ENCODE measurements at places on chromosomes 2 and 18.

DNA sequence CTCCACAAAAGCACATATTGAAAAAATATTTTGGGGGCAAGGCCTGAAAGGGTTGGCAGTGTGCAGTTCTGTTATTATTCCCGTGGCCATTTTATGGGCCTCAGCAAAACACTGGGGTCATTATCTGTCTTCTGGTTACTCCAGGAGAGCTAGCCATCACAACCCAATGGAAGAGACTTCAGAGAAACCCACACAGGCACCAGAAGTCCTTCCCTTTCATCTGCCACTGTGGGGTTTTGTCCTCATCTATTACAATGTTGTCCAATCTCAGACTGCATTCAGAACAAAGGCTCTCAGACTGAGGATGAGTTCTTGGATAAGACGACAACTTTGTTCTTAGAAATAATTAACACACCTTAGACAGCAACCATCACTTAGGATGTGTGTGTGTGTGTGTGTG lies 98.4 kb downstream of the PIEZO2 start:
- DNase-seq, result no peak
- H3K27ac ChIP-seq, result no peak overlapping the region
- no peaks in the 10 kb centered on the region for H3K27me3 ChIP-seq
- H3K4me3 ChIP-seq, result no peak overlapping the region

GRCh38 chr2:146240391-146240790 lies 1604.4 kb upstream of the ACVR2A start:
- H3K36me3 ChIP-seq, result no peaks in the 10 kb centered on the region
- no peak overlapping the region for H3K4me3 ChIP-seq
- H3K27me3 ChIP-seq, result no peaks in the 10 kb centered on the region
- no peak overlapping the region for H3K27ac ChIP-seq
- no peak for DNase-seq

GRCh38 chr2:172088245-172089004 lies 3.1 kb downstream of the DLX1 start:
- H3K27ac ChIP-seq, result no peak overlapping the region
- H3K27me3 ChIP-seq, result peaks cover 91% of the 10 kb centered on the region
- H3K4me3 ChIP-seq, result no peak overlapping the region
- peaks cover 13% of the 10 kb centered on the region for H3K4me1 ChIP-seq
- DNase-seq, result no peak

DNA sequence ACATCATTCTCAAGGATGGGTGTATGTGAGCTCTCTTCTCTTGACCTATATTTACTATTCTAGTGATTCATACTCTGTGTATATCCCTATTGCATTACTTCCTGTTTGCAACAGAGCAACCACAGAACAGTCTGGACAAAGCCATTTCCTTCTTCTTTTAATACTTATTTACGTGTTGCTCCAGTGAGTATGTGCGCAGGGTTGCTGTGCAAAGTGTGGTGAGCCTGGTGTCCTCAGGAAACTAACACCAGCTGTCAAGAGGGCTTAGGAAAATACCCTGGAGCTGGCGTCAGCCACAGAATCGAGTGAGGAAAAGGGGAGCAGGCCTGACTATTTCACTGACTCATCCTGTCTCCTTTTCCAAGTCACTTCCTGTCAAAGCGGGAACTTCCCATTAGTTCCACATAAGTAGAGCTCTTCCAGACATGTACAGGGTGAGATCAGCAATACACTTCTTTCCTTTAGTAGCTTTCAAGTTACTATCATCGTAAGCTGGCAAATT lies 214.1 kb upstream of the COPS8 start:
- no peak overlapping the region for H3K27ac ChIP-seq
- no peaks in the 10 kb centered on the region for H3K4me1 ChIP-seq
- H3K4me3 ChIP-seq, result no peak overlapping the region
- H3K27me3 ChIP-seq, result no peaks in the 10 kb centered on the region

GRCh38 chr18:62018759-62019041 lies 125.9 kb upstream of the RNF152 start:
- DNase-seq, result no peak
- H3K4me3 ChIP-seq, result no peak overlapping the region
- H3K27ac ChIP-seq, result peak overlapping the region; percentile 72
- H3K27me3 ChIP-seq, result no peaks in the 10 kb centered on the region
- no peaks in the 10 kb centered on the region for H3K36me3 ChIP-seq

DNA sequence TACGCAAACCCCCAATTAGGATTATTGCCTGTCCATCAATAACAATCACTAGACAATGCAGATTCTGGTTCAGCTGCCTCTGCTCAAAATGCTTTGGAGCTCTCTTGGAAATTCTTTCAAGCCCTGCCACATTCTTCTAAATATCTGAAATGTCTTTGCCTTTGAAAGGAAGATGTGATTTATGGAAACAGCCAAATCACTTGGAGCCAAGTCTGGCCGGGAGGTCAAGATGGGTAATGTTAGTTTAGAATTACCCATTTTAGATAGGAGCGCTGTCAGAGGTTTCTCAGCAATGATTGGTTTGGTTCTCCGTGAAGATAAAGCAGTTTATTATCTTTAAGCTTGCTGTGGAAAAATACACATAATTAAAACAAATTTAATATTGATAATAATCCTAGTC lies 306.7 kb downstream of the SETBP1 start:
- no peaks in the 10 kb centered on the region for H3K27me3 ChIP-seq
- no peaks in the 10 kb centered on the region for H3K4me1 ChIP-seq
- H3K27ac ChIP-seq, result no peak overlapping the region
- H3K4me3 ChIP-seq, result no peak overlapping the region
- H3K36me3 ChIP-seq, result no peaks in the 10 kb centered on the region

DNA sequence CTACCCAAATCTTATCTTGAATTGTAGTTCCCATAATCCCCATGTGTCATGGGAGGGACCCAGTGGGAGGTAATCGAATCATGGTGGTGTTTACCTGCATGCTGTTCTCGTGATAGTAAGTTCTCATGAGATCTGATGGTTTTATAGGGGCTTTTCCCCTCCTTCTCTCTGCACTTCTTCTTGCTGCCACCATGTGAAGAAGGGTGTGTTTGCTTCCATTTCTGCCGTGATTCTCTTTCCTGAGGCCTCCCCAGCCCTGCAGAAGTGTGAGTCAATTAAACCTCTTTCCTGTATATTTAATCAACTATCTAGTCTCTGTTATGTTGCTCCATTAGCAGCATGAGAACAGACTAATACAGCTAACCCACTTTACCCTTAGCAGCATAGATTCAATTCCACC lies 37.6 kb downstream of the CDC42EP3 start:
- no peak overlapping the region for H3K4me3 ChIP-seq
- no peak for DNase-seq
- H3K4me1 ChIP-seq, result peaks cover 9% of the 10 kb centered on the region

DNA sequence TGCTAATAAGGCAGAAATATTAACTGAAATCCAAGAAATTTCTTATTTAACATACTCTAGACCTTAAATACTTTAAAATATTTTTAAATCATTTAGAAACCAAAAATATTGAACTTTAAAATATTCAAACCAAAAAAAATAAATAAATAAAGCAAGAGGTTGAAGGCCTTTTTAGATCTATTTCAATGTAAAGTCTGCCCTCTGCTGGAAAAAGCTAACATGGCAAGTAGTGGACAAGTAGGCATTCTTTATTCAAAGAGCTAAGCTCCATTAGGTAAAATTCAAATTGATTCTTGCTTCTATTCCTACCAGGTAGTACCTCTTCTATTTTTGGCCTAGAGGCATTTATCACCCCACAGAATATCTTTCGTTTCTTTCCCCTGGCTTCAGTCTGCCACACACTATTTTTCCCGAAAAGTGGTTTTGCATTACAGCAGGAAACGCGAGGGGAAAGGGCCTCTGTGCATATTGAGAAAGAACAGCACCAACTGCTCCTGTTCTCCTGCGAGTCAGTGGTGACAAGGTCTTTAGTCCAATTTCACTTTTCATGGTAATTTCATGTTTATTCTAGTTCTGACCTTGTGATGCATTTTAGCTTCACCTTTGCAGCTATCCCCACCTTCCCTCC lies 20.4 kb downstream of the IFIH1 start:
- H3K27ac ChIP-seq, result no peak overlapping the region
- no peaks in the 10 kb centered on the region for H3K36me3 ChIP-seq
- H3K4me3 ChIP-seq, result no peak overlapping the region
- no peaks in the 10 kb centered on the region for H3K27me3 ChIP-seq
- peak; percentile 47 for DNase-seq
- peaks cover 6% of the 10 kb centered on the region for H3K4me1 ChIP-seq

DNA sequence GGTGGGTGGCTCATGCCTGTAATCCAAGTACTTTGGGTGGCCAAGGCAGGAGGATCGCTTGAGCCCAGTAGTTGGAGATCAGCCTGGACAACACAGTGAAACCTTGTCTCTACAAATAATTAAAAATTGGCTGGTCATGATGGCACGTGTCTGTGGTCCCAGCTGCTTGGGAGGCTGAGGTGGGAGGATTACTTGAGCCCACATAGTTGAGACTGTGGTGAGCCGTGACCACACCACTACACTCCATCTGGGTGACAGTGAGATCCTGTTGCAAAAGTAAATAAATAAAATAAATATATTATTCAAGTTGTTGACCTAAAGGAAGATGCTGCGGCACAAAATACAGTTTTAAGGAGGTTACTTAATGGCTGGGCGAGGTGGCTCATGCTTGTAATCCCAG lies 72.7 kb downstream of the LAMA3 start:
- DNase-seq, result no peak
- H3K4me3 ChIP-seq, result no peak overlapping the region
- no peak overlapping the region for H3K27ac ChIP-seq
- H3K4me1 ChIP-seq, result no peaks in the 10 kb centered on the region

DNA sequence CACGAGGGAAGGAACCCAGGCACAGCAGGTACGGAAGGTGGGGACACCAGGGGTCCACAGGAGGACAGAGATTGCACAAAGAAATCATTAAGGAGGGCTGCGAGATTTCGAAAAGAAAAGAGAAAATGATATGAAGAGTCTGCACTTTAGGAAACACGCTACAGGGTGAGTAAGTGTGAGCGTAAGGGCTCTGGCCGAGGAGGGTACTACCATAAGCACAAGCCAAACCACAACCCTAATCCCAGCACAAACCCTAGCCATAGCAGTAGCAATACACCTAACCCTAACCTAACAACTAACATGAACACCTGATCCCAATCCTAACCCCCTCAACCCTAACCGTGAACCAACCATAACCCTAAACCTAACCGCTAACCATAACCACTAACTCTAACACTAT lies 104.0 kb downstream of the ZNF516 start:
- H3K27me3 ChIP-seq, result no peaks in the 10 kb centered on the region
- no peaks in the 10 kb centered on the region for H3K36me3 ChIP-seq
- no peak for DNase-seq
- H3K4me1 ChIP-seq, result no peaks in the 10 kb centered on the region

DNA sequence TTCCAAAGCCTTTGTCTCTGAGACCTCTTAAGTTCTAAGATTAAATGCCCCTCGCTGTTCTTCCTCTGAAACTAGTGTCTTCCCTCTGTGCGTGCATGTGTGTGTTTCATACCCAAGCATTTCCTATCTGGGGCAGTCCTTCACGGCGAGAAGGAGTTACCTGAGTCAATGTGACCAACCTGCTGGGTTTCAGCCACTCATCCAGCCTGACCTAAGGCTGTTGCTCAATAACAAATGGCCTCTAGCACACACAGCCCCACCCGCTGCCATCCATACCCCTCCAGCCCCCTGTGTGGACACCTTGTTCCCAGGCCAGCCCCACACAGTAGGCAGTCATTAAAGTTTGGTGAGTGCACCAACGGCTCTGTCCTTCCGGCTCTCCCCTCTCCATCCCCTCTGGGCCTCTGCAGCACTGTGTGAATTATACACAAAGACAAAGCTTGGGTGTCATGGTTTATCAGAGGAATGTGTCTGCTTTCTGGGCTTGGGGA lies 53.8 kb upstream of the FOSL2 start:
- H3K4me1 ChIP-seq, result peaks cover 88% of the 10 kb centered on the region
- no peaks in the 10 kb centered on the region for H3K27me3 ChIP-seq
- no peak overlapping the region for H3K4me3 ChIP-seq
- peak overlapping the region; percentile 9 for H3K27ac ChIP-seq
- H3K36me3 ChIP-seq, result no peaks in the 10 kb centered on the region
- no peak for DNase-seq

DNA sequence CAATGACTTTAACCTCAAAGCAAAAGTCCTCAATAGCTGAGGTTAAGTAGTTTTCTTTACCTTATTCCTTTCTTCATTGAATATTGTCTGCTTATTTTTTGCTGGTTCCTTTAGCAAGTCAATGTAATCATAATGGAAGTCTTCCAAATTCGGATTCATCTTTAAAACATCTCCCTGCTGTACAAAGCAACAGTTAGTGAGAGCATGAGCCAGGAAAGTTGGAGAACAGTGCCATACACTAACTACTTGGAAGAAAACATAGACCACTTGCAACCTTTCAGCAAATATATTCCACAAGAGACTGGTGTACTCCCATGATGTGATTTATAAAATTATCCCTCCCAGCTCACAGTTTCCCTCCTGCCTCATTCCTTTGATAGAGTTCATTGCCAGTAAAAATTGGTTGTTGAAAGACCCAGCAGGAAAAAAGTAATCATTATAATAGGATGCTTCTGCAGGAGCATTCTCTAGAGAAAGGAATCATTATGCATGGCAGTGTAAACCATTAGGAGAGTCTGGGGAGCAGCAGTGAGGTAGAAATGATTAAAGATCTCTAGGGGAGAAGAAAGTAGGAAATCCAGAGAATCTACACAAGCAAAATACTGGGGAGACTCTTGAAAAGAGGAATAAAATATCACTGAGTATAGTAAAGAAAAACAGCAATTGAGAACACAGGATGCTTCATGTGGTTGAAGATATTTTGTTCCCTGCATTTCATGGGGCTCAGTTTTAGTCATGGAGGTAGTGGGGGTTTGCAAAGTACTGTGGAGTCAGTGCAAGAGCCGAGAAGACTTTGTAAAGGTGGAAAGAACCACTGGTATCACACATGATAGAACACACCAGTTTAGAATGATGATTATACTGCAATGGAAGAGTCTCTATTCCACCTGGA lies 38.6 kb upstream of the TTN start:
- H3K27me3 ChIP-seq, result no peaks in the 10 kb centered on the region
- H3K4me3 ChIP-seq, result no peak overlapping the region
- peak overlapping the region; percentile 53 for H3K27ac ChIP-seq
- no peak for DNase-seq
- H3K4me1 ChIP-seq, result peaks cover 32% of the 10 kb centered on the region
- H3K36me3 ChIP-seq, result no peaks in the 10 kb centered on the region

GRCh38 chr2:171348056-171348455 lies 85.7 kb downstream of the METTL8 start:
- no peaks in the 10 kb centered on the region for H3K36me3 ChIP-seq
- no peak for DNase-seq
- peak overlapping the region; percentile 66 for H3K27ac ChIP-seq
- H3K27me3 ChIP-seq, result no peaks in the 10 kb centered on the region

GRCh38 chr2:236395067-236395466 lies 130.9 kb upstream of the ASB18 start:
- no peaks in the 10 kb centered on the region for H3K4me1 ChIP-seq
- H3K27me3 ChIP-seq, result no peaks in the 10 kb centered on the region
- H3K36me3 ChIP-seq, result no peaks in the 10 kb centered on the region
- DNase-seq, result no peak

- H3K27me3 ChIP-seq, result no peaks in the 10 kb centered on the region
- no peak overlapping the region for H3K27ac ChIP-seq
- DNase-seq, result no peak
- H3K4me1 ChIP-seq, result no peaks in the 10 kb centered on the region
- no peaks in the 10 kb centered on the region for H3K36me3 ChIP-seq
Observed at GRCh38 chr2:11550901-11551568, 17.2 kb downstream of the GREB1 start.

- no peak overlapping the region for H3K4me3 ChIP-seq
- peaks cover 16% of the 10 kb centered on the region for H3K4me1 ChIP-seq
- no peak overlapping the region for H3K27ac ChIP-seq
- DNase-seq, result no peak
- no peaks in the 10 kb centered on the region for H3K27me3 ChIP-seq
- no peaks in the 10 kb centered on the region for H3K36me3 ChIP-seq
Observed at GRCh38 chr2:37875403-37875906, 49.6 kb upstream of the RMDN2 start.

GRCh38 chr2:72915907-72916742 lies 1.2 kb upstream of the EMX1 start:
- H3K27ac ChIP-seq, result no peak overlapping the region
- peaks cover 38% of the 10 kb centered on the region for H3K4me1 ChIP-seq
- no peak for DNase-seq

All from thoracic aorta (tissue), 2 donors.